IPS-NIHi11 (cell line): ENCODE measurements at places on chromosomes 5 and 9.

DNA sequence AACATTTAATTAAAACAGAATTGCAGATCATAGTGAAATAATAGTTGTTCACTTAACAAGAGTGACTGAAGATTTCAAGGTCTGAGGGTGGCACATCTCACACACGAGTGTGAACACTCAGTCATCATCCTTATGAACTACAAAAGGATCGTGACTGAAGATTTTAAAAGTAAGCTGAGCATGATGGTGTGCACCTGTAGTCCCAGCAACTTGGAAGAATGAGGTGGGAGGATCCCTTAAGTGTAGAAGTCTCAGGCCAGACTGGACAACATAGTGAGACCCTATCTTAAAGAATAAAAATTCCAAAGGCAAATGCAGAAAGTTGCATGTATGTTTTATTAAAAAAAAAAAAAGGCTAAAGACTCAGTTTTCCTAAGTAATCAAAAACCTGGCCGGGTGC, 22.4 kb upstream of the ATP6V1G1 start:
- DNase-seq = no peak

DNA sequence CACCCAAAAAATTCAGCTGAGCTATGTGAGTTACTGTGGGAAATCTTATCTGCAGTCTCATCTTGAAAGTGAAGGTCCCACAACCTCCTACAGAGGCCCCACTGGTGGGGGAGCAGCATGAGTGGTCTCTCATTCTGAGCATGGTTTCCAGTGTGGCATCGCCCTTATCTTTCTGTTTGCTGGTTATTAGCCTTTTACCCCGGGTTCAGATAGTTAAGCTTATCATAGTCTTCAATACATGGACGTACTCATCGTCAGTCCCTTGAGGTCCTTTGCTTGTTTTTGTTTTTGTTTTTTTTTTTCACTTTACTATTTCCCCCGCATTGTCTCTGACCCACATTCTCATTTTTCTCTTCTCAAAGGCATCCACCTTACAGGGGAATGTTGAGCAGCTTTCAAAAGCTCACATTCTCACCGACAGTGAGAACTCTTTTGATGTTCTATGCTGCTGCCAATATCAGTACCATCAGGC, 7.7 kb upstream of the HAVCR2 start:
- no peak for DNase-seq

DNA sequence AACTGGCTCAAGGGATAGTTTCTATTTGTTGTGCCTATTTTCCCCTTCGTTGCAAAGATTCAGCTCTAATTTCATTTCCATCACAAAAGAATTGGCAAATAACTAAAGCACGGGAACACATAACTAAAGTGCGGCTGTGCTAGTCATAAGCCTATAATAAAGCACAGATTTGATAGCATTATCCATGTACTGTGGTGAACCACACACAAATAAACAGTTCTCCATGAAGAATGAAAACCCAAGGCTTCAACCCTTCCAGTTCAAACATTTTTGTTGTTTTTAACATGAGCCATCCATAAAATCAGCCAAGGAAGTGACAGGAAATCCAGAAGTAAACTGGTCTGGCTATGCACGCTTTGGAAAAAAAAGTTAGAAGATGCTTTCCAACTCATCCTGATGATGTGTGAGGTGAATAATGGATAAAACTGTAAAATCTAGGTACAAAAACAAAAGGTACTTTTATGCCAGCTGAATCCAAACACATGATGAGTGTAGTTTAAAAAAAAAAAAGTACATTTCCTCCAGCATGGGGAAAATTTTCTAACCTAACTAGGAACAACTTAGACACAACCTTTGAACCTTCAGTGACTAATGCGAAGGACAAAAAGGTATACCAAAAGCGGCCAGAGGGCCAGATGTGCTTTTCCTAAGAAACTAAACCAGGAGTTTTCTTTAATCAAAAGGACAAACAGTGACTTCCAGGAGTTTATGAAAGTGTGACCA, 10.2 kb downstream of the ZNF608 start:
- DNase-seq = no peak

DNA sequence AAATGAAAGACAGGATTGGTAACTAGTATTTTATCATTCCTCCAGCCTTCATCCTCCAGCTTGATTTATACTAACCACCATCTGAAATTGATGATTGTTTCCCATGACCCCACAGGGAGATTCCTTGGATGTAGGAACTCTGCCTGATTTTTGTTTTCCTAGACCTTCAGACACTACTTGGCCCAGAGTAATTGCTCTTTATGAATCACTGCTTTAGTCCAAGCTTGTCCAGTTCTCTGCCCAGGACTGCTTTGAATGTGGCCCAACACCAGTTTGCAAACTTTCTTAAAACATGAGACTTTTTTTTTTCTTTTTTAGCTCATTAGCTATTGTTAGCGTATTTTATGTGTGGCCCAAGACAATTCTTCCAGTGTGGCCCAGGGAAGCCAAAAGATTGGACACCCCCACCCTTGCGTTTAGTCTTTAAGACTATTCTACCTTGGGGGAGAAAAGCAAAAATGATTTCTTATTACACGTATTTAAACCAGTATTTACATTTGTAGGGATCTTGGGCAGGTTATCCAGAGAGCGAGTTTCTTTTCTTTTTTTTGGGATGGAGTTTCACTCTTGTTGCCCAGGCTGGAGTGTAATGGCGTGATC, 18.4 kb downstream of the BASP1 start:
- no peak for DNase-seq

DNA sequence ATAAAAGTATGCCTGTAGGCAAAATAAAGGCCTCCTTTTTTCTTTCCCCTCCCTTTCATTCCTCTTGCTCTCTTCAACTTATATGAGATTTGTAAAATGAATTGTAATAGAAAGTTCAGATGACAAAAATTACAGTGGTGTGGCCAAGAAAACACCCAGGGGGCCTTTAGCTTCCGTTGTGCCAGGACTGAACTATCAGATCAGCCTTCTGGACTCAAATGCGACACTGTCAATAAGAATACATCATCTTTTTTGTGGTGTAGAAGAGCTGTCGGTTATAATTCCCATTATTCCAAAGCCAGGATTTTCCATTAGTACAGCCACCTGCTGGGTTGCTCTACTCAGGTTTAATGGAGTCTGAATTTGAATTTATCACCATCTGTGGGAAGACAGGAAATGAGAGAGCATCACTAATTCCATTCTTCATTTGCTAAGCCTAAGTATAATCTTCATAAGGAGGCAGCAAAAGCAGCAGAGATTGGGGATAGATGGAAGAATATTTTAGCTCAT, 443.4 kb downstream of the ANXA1 start:
- no peak for DNase-seq

- DNase-seq = no peak
These were observed 108.5 kb upstream of the PTPRD start for GRCh38 chr9:10721301-10721700.
